ENCODE measurements at places on chromosomes 4 and X. TPM values are rescaled to one million over a fixed set of nuclear protein-coding genes. Genes with fewer than 3 reads are reported as not detected.

GRCh38 chrX:152108527-152108926 is 29.9 kb downstream of the MAGEA10 start:
- DNase-seq: no peak

The PCSK1N gene
- 0.30 TPM for total RNA-seq

The SATL1 gene
- not detected for total RNA-seq

The APOO gene
- total RNA-seq: 112 TPM

- no peak for DNase-seq
These were observed 31.3 kb upstream of the SORCS2 start for GRCh38 chr4:7160951-7161440.

DNA sequence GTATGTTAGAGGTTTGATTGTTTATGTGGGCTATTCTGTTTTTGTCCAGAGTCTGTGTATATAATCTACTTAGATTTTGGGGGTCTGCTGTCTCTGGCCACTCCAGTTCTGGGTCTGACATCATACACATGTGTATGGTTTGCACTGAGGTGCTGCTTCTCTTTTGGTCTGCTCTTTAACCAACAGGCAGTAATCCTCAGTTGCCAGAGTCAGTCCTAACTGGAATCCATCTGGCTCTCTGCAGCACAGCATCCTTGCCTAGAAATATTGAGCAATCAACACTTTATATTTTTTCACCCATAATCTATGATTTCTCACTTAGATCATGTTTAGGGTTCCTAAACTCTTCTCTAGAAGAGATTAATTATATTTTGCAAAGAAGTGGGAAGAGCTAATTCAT is 98.3 kb upstream of the SFRP2 start:
- no peak for DNase-seq

GRCh38 chr4:30103455-30103854 is 616.7 kb upstream of the PCDH7 start:
- DNase-seq: no peak

DNA sequence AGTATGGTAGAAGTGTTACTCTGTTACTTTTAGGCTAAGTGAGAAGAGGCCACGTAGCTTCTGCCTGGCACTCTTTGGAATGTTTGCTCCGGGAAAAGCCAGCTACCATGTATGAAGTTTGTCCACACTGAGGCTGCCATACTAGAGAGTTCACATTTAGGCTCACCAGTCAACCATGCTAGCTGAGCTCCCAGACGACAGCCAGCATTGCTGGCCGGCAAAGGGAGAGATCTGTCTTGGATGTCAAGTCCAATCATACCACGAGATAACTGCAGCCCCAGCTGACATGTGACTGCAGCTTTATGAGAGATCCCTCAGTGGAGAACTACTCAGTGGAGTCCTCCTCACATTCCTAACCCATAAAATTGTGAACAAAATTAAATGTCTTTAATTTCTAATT is 321.2 kb upstream of the F9 start:
- DNase-seq: no peak

The DSPP gene
- not detected for total RNA-seq

GRCh38 chrX:46311581-46312120 is 233.6 kb downstream of the ZNF674 start:
- no peak for DNase-seq

The IL13RA2 gene
- total RNA-seq: not detected

DNA sequence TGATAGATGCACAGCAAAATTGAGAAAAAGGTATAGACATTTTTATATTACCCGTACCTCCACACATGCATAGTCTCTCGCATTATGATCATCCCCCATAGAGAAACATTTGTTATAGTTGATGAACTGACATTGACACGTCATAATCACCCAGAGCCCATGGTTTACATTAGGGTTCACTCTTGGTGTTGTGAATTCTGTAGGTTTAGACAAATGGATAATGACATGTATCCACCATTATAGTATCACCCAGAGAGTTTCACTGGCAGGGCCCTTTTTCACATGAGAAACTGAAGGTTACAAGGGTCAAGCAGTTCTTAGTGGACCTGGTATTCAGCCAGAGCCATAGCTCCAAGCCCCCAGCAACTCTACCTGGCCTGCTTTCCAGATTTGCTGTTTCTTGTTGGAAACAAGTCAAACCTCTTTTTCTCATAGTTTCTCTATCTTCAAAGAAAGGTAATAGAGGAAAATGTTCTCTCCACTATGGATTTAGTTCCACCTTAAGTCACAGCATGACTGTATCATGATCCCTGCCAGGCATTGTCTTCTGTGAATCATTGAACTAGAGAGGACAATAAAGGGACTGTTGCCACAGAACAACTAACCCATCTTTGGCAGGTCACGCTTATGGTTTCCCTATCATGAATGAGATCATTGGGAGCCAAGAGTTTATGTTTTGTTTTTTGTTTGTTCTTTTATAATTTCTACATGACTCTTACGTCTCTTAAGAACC is 64.0 kb downstream of the HHIP start:
- no peak for DNase-seq

GRCh38 chrX:123525123-123525725 is 207.6 kb downstream of the THOC2 start:
- no peak for DNase-seq

The NHSL2 gene
- 4.7 TPM for total RNA-seq

DNA sequence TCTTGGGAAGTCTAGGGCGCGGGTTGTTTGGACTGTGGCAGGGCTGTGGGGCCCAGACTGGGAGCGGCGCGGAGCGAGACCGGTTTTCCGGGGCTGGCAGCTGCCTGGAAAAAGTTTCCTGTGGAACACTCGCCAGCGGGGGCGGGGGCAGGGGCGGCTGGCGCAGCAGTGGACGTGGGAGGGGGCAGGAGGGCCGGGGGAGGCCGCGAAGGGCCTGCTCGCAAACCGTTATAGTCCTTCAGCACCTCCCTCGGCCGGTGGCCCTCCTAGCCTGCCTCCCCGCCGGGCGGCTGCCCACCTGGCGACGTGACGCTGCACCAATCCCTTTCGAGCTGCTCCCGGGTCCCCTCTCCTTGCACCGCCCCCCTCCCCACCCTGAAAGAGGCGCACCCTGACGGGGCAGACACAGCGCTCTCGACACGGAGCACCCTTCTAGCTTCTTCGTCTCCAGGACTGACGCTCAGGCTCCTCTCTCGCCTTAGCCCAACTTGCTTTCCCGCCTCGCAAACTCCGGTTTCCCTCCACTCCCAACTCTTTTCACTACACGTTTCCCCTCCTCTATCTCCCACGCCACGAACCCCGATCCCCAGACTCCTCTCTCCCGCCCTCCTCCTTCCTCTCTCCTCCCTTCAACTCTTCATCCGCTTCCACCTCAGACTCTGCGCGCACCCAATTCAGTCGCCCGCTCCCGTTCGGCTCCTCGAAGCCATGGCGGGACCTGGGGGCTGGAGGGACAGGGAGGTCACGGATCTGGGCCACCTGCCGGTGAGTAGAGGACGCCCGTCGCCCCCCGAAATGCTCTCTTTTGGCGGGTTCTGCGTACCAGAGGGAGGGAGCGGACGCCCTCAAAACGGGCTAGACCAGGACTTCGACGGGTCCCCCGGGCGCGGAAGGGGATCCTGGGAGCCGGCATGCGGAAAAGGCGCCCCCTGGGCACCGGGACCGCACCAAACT is at the start of gene NRK:
Gene NRK (plus strand): TSS at position 402 of the 954 bp plus-strand sequence. CDS start 307 bp downstream, at position 709.
- DNase-seq: peak; percentile 40

- no peak for DNase-seq
These were observed 46.4 kb downstream of the GAB1 start for GRCh38 chr4:143383005-143383574.

DNA sequence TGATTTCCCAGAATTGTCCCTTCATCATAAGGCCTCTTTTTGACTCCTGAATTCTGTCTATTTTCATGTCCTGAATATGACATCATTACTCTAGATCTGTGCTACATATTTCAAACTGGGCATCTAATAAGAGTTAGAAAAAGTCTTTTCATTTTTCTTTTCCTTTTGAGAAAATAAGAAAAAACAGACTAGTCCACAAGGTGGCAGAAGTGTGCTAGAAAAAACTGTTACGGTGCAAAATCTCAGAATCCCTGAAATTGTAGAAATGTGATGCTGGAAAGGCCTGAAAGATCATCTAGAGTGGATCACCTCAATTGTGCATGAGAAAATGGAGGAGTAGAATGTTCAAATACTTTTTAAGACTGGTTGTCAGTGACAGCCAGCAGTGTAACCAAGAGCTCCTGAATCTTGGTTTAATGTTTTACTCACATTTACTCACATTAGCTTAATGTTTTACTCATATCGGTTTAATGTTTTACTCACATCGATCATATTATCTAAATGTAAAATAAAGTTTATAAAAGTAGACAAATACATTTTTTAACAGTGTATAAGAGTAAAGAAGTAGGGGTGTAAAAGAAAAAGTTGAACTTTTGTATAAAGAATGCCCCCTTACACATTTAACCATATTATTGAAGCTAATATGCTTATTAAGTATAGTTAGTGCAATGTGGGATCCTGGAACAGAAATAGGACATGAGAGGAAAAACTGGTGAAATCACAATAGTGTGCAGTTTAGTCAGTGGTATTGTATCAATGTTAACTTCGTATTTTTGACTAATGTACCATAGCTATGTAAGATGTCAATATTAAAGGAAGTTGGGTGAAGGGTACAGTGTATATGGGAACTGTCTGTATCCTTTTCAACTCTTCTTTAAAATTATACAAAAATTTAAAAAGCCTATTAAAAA is 15.2 kb downstream of the ASB11 start:
- no peak for DNase-seq

DNA sequence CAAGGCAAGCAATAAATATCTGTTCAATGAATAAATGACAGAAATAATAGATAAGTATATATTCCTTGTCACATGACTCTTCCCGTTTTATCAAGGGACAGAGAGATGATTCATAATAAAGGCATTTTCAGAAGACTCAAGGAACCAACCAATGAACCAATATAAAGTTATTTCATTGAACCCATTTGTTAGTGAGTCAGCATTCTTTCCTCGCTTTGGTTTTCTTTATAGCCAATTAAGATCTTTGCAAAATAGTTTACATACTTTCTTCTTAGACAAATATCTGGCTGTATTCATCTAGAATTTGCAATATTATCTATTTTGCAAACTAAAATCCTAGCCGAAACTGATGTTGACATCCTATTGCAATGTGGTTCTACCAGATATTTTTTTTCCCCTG is 269.4 kb downstream of the IL15 start:
- no peak for DNase-seq

- DNase-seq: peak; percentile 56
These were observed 1.9 kb downstream of the DHRSX start for GRCh38 chrX:2498781-2499302.

- no peak for DNase-seq
These were observed 62.6 kb upstream of the TSPAN5 start for GRCh38 chr4:98720871-98721480.

- no peak for DNase-seq
These were observed 16.6 kb upstream of the GASK1B start for GRCh38 chr4:158189422-158189821.

The GPRASP2 gene
- 11.1 TPM for total RNA-seq

The VCX3B gene
- not detected for total RNA-seq

Data from Right ventricle myocardium superior (tissue), 1 donor.